ENCODE measurements at places on chromosomes 16 and 17. TPM values are rescaled to one million over a fixed set of nuclear protein-coding genes. Genes with fewer than 3 reads are reported as not detected.

NDRG4 gene
- total RNA-seq, result 1.6 TPM

KCNH4 gene
- not detected for total RNA-seq

ACOX1 gene
- total RNA-seq, result 120 TPM

ZG16 gene
- 0.07 TPM for total RNA-seq

TPSAB1 gene
- not detected for total RNA-seq
